MCF 10A (cell line): ENCODE measurements at places on chromosomes 7 and 10. TPM values are rescaled to one million over a fixed set of nuclear protein-coding genes. Genes with fewer than 3 reads are reported as not detected.

The ZNF479 gene
- not detected in 2 replicates for total RNA-seq

The TLX1 gene
- total RNA-seq: not detected in 2 replicates

The ZNF467 gene
- 3.2 and 3.7 TPM in 2 replicates for total RNA-seq

The SERPINE1 gene
- total RNA-seq: 56.7 and 80.6 TPM in 2 replicates

The GRM3 gene
- not detected in 2 replicates for total RNA-seq

The TMEM270 gene
- not detected in 2 replicates for total RNA-seq

The LMOD2 gene
- not detected in 2 replicates for total RNA-seq

The BICC1 gene
- 7.9 and 15.6 TPM in 2 replicates for total RNA-seq

The GARIN1A gene
- 2.3 and 5.9 TPM in 2 replicates for total RNA-seq

The CCDC172 gene
- total RNA-seq: not detected in 2 replicates

The DLX5 gene
- total RNA-seq: not detected in 2 replicates

The HABP2 gene
- not detected in 2 replicates for total RNA-seq

The LRRTM3 gene
- total RNA-seq: not detected in 2 replicates

The HOXA5 gene
- total RNA-seq: 7.4 and 8.8 TPM in 2 replicates

The GRM8 gene
- total RNA-seq: not detected in 2 replicates

The SMIM30 gene
- 32.3 and 37.4 TPM in 2 replicates for total RNA-seq

The PTPRN2 gene
- total RNA-seq: 4.0 and 4.5 TPM in 2 replicates

The HTR5A gene
- total RNA-seq: not detected in 2 replicates

The ING3 gene
- 11.7 and 18.9 TPM in 2 replicates for total RNA-seq

The MYO3A gene
- not detected in 2 replicates for total RNA-seq

The TUBAL3 gene
- 0.22 and 0.44 TPM in 2 replicates for total RNA-seq

The FAM25A gene
- total RNA-seq: not detected in 2 replicates

The OLAH gene
- 1.4 and 2.1 TPM in 2 replicates for total RNA-seq

The HOXA3 gene
- 8.2 and 14.0 TPM in 2 replicates for total RNA-seq

The SPACDR gene
- total RNA-seq: 0.49 and 0.74 TPM in 2 replicates

The KEL gene
- not detected in 2 replicates for total RNA-seq

The GPRIN2 gene
- total RNA-seq: not detected in 2 replicates

The HPS1 gene
- total RNA-seq: 40.5 and 41.8 TPM in 2 replicates

The GSTO2 gene
- 33.8 and 40.9 TPM in 2 replicates for total RNA-seq

The CLDN3 gene
- not detected in 2 replicates for total RNA-seq

The KAZALD1 gene
- 2.4 and 6.7 TPM in 2 replicates for total RNA-seq

The TRPV5 gene
- not detected in 2 replicates for total RNA-seq

The PRLHR gene
- not detected in 2 replicates for total RNA-seq

The IDI2 gene
- not detected in 2 replicates for total RNA-seq

The CARD11 gene
- not detected in 2 replicates for total RNA-seq

The PRPS1L1 gene
- not detected in 2 replicates for total RNA-seq

The PROSER2 gene
- 29.2 and 58.0 TPM in 2 replicates for total RNA-seq

The H2BK1 gene
- not detected in 2 replicates for total RNA-seq

The PSD gene
- total RNA-seq: 0.66 and 0.75 TPM in 2 replicates

The IGF2BP3 gene
- 27.0 and 29.8 TPM in 2 replicates for total RNA-seq

The DRGX gene
- not detected in 2 replicates for total RNA-seq

The SPDYE5 gene
- total RNA-seq: 0.12 and 0.16 TPM in 2 replicates

The EPDR1 gene
- total RNA-seq: not detected in 2 replicates

The STEAP1B gene
- total RNA-seq: not detected in 2 replicates

The CCDC146 gene
- 2.7 and 3.9 TPM in 2 replicates for total RNA-seq

The PCBD1 gene
- 40.3 and 52.4 TPM in 2 replicates for total RNA-seq

The PPP1R9A gene
- total RNA-seq: 6.3 and 8.2 TPM in 2 replicates

The CHAT gene
- not detected in 2 replicates for total RNA-seq

The SCD gene
- 101 and 179 TPM in 2 replicates for total RNA-seq

The PRKG1 gene
- 0.09 and 0.10 TPM in 2 replicates for total RNA-seq

The CD36 gene
- total RNA-seq: 0.12 and 0.27 TPM in 2 replicates

The EEF1AKMT2 gene
- 17.5 and 18.6 TPM in 2 replicates for total RNA-seq

The SH2B2 gene
- total RNA-seq: 1.4 and 2.4 TPM in 2 replicates

The BTBD16 gene
- 0.16 TPM in 1 of 2 replicates, not detected in the other for total RNA-seq

The MALRD1 gene
- not detected in 2 replicates for total RNA-seq

The CC2D2B gene
- not detected in 2 replicates for total RNA-seq

The SRRM3 gene
- 0.70 and 0.71 TPM in 2 replicates for total RNA-seq

The BMS1 gene
- total RNA-seq: 26.9 and 28.1 TPM in 2 replicates

The ATOH7 gene
- total RNA-seq: not detected in 2 replicates

The FOXI2 gene
- total RNA-seq: not detected in 2 replicates
